Stimulated activated CD4-positive, alpha-beta T cell treated with anti-CD3 and anti-CD28 coated beads, TNF-alpha, amount 100 ng/mL, for 1 hour (primary cell): ENCODE measurements at places on chromosomes 2 and 18.

DNA sequence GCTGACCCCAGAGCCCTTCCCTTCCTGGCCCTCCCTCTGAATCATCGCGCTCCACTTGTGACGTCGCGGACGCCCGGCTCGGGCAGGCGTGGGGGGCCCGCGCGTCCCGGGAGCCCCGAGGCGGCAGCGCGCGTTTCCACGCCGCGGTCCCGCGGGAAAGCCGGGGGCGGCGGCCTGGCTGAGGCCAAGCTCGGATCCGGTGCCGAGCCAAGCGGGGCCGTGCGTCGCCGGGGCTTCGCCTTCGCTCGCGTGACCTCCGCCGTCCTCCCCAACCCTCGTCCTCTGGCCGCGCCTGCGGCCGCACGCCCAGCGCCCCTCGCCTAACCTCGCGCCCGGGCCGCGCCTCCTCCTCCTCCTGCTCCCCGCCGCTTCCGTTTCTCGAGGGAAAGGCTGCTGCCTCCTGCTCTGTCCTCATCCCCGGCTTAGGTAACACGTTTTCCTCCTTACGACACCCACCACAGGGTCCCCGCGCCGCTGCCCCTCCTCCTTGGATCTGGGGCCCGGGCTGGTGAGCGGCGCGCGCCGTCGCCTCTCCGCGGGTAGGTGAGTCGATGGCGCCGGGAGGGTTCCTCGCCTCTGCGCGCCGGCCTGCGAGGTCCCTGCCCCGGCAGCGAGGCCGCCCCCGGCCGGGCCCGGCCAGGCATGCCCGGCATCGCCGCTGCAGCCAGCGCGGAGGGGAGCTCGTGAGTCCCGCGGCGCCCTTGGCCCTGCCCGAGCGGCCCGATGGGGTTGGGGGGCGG, at the start of gene INPP1:
INPP1 (plus strand) TSS at position 54 of the 740 bp plus-strand sequence. CDS start 16,514 bp downstream, outside the sequence.
- peak; percentile 19 for DNase-seq

DNA sequence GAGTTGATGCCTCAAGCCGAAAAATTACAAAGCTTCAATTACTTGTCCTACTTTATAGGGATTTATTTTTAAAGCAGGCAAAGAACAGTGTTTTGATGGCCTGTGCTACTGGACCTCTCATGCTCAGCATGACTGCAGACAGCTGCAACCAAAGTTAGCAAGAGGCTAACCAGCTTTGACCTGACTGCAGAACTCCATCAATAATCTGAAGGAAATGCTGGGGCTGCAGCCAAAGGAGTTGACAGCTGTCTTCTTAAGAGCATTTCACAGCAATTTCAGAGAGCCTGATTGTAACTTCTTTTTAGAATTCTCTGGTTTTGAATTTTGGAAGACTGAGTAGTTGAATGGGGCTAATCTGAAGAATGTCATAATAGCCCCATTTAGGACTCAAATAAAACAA, 46.5 kb upstream of the SESTD1 start:
- no peak for DNase-seq

- DNase-seq = no peak
Measured at GRCh38 chr2:200356321-200356720, 49.8 kb downstream of the SPATS2L start.

DNA sequence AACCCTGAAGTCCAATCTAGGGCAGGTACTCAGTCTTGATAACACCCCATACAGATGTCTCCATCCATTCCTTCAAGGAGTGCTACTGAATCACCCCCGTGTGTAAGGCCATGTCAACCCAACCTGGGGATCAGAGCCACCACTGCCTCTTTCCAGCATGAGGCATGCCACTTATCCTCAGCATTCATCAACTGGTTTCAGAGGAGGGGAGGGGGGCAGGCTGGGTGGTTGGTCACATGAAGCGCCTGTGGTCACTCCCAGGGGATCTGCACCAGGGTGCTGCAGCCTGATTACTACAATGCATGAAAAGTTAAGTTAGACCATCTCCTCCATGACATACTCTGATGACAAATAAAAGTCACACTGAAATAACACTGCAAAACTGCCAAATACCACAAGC, 65.0 kb downstream of the UXS1 start:
- no peak for DNase-seq

- DNase-seq = no peak
Measured at GRCh38 chr18:79498662-79499061, 102.9 kb downstream of the NFATC1 start.

DNA sequence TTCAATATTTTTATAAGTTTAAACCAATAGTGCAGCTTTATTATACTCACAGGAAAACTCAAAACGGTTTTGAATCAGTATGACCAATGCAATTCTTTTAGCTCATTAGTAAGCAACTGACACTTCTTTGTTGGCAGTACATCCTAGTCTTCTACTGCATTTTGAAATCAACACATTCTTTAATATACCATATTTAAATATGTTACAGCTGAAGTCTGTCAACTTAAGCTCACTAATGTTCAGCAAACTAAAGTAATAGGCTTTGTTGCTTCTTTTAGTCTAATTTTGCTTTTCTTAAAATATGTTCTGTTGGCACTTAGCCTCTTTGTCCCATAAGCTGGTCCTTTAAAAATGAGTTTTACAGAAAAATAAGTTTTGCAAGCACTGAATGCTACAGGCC, 55.4 kb upstream of the CCBE1 start:
- no peak for DNase-seq

- no peak for DNase-seq
Measured at GRCh38 chr18:50832754-50833153, 12.9 kb upstream of the MRO start.
